Lung microvascular endothelial cell (primary cell): ENCODE measurements at places on chromosomes 5 and 9.
A peak's percentile ranks its signal among the peaks of the same experiment; 100 is the strongest.

DNA sequence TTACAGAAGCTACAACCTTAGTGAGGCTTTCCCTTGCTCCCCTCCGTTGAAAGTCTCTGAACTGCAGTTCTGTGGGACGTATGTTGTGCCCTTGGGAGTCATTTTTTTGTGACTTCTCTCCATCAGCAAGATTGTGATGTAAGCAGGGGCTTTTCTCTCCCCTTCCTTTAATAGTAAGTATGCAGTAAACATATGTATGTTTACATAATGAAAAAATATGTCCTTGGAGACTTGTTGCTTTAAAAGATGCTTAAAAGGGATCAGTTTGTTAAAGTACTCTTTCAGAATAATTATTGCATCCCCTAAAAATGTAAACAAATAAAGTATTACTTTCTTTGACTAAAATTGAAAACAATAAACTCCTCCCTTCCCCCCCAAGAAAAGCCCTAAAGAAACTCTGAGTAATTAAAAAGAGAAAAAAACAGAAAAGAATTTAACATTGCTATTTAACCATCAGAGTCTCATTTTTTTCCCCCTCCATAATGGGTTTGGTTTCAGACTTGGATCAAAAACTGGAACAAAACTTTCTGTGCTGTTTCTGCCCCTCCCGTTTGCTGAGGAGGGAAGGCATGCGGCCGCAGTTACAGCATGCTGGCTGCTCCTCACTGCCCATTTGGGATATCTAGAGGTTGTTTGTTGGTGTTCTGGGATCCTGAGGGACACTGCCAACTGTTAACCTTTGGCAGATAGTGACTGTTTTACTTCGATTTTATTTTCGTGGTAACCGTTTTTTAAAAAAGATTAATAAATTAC is 40.2 kb downstream of the TRIO start:
- no peak for DNase-seq

- no peak for DNase-seq
Observed at GRCh38 chr5:100493996-100494395, 41.2 kb upstream of the FAM174A start.

DNA sequence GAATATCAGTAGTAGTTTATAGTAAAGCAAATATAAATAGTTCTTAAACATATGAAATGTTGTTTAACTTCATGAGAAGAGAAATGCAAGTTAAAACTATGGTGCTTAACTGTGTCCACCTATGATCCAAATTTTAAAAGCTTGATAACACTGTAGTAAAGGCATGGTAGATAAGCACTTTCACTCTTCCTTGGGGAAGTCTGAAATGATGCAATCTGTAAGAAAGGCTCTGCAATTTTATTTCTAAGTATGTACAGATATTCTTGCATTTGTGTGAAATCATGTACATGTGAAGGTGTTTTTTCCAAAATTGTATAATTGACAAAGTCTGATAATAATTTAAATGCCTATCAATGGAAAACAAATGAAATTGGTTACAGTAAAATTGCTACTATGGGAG is 66.9 kb downstream of the SYK start:
- DNase-seq = no peak

- peak; percentile 47 for DNase-seq
Observed at GRCh38 chr9:111896942-111897600, 457 bp downstream of the UGCG start.

GRCh38 chr5:170520372-170520771 is 16.6 kb downstream of the KCNIP1 start:
- no peak for DNase-seq

DNA sequence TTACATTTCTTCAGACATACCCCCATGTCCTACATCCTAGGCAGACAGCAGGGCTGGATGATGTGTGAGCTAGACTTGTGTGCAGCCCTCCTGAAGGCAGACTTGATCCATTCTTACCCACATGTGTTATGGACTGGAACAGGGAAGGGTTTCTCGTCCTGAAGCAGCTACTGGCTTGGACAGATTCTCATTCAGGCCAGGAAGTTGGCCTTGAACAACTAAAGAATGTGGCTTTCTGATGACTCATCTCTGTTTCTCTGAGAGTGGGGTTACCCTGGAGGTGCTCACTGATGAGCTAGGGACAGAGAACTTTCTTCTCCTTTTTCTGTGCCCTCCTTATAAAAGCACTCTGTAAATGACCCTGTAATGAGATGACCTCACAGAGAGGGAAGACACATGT is 246.5 kb downstream of the PCSK5 start:
- peak; percentile 67 for DNase-seq

GRCh38 chr5:143314659-143315058 is 88.8 kb downstream of the NR3C1 start:
- peak; percentile 80 for DNase-seq

GRCh38 chr5:15463231-15463980 is 36.6 kb upstream of the FBXL7 start:
- peak; percentile 62 for DNase-seq

- no peak for DNase-seq
Observed at GRCh38 chr5:44246986-44247385, 142.2 kb downstream of the FGF10 start.

DNA sequence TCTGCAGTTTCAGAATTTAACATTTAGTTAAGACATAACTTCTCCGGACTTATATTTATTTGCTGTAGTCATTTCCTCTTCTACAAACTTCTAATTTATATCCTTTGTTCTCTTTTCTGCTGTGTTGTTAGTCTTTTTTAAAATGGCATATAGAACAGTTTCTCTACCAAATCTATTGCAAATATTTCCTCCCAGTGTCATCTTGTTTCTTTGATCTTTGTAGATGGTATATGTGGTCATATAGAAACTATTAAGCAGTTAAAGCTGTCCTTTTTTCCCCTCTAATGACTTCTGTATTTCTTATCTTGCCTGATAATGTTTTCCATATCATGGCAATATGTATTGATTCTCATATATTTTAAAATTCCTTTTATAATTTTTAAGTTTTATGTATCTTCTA is 264.5 kb downstream of the MCTP1 start:
- no peak for DNase-seq

- peak; percentile 67 for DNase-seq
Observed at GRCh38 chr5:56164376-56164775, 68.8 kb downstream of the ANKRD55 start.

GRCh38 chr9:110087605-110088004 is 120.4 kb downstream of the C9orf152 start:
- DNase-seq = no peak

DNA sequence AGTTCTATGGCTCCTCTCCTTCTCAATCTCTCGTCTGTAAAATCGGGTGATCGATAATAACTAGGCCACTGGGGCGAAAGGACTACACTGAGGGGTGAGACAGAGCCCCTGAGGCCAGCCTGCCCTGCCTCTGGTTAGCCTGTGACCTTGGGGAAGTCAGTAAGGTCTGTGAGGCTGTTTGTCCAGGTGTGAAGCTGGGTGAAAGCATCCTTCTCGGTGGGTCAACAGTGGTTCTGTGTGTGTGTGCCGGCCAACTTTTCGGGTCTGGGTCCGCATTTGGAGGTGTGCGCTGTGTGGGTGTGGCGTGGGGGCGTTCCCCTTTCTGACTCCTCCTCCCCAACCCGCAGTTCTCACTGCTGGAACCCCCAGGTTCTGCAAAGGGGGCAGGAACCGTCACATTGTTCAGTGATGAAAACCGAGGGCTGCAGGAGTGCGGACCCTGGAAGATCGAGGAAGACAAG is 5.0 kb upstream of the RNF44 start:
- no peak for DNase-seq

- no peak for DNase-seq
Observed at GRCh38 chr5:171906703-171907590, 99.5 kb downstream of the FBXW11 start.

DNA sequence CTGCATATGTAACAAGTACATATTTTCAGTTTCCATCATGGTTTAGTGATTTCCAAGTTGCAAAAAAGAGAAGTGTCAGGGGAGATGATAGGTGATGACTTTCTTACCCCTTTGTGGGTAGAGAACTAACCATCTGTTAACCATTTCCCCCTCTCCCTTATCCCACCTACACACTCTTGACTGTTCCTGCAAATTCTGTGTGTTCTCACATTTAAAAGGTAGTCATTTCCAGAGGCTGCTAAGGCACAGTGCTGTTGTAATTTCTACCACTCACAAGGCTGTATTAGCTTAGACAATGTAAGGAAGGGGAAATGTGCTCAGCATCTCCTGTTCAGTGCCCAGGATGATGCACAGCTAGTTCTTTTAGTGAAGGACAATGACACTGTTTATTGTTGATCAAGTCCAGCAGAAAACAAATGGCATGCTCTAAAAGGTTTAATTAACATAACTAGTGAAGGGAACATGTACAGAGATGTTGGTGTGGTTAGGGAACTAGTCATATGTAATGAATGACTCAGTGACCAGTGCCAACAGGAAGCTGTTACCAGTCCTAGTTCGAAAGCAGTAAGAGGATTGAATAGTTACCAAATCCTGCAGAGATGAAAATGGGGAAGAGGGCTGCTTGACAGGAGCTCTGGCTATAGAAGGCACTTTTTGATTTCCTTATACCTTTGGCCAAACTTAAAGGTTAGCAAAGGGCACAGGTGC is 165.1 kb downstream of the PLK2 start:
- DNase-seq = peak; percentile 89

GRCh38 chr5:43412644-43413043 is 453 bp upstream of the CCL28 start:
- DNase-seq = no peak

DNA sequence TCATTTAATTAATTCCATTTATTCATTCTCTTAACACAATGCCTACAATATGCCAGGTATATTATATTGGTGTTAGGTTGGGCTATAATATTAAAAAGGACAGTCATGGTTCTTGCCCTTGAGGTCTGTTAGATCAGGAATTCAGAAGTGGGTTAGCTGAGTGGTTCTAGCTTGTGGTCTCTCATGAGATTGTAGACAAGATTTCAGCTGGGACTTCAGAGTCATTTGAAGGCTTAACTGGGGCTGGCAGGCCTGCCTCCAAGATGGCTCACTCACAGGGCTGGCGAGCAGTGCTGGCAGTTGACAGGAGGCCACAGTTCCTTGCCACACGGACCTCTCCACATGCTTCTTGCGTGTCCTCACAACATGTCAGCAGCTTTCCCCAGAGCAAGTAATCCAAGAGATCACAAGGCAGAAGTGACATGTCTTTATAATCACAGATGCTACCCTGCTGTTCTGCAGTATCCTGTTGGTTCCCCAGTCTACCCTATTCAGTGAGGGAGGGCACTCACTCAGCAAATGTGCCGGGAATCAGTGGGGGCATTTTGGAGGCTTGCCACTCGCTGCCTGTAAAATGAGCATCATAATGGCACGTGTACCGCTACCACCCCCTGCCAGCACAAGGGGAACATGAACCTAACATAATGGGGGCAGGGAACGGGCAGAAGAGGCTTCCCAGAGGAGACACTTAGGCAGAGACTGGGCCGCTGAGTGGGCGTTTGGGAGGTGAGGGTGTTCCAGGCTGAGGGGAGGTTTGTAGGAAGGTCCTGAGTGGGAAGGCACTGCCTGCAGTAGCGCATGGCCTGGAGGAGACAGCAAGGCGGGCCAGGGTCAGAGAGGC is 70.0 kb downstream of the EXOSC2 start:
- DNase-seq = no peak

- no peak for DNase-seq
Observed at GRCh38 chr9:28289746-28290145, 716.5 kb upstream of the C9orf72 start.

- peak; percentile 68 for DNase-seq
Observed at GRCh38 chr9:82031538-82032280, 43.1 kb downstream of the SPATA31D1 start.

DNA sequence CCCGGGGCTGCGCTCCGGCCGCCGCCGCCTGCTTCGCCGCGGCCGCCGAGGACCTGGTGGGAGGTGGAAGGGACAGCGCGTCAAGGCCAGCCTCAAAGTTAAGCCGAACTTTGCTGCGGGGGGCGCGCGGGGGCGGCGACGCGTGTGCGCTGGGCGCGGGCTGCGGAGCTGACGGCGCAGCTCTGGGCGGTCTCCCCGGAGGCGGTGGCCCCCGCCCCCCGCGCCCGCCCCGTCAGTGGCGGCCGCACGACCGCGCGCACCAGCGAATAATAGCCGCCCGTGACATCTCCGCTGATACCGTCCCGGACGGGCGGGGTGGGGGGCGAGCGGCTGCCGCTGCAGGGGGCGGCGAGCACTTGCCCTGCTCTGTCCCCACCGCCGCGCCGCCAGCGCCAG is 579 bp upstream of the FAM78A start:
- DNase-seq = peak; percentile 20

GRCh38 chr5:175681045-175681967 is 23.4 kb downstream of the HRH2 start:
- DNase-seq = no peak

GRCh38 chr5:172834415-172835289 is 601 bp downstream of the ERGIC1 start:
- no peak for DNase-seq

- no peak for DNase-seq
Observed at GRCh38 chr9:13378154-13378553, 98.7 kb upstream of the MPDZ start.

DNA sequence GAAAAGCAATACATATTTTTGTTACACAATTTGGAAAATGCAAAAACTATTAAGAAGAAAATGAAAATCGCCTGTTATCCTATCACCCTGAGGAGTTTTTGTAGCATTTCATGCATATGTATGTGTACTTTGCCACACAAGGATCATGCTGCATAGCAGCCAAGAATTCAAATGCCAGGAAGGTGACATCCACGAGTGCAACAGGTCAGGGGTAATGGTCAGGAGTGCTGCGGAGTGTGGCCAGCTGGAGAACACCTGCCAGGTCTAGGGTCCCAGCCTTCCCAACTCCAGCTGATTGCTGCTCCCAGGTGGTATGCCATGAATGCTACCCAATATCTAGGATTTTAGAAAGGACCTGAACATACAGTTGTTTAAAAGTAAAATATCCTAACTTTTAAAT is 617.1 kb downstream of the PRELID2 start:
- no peak for DNase-seq

DNA sequence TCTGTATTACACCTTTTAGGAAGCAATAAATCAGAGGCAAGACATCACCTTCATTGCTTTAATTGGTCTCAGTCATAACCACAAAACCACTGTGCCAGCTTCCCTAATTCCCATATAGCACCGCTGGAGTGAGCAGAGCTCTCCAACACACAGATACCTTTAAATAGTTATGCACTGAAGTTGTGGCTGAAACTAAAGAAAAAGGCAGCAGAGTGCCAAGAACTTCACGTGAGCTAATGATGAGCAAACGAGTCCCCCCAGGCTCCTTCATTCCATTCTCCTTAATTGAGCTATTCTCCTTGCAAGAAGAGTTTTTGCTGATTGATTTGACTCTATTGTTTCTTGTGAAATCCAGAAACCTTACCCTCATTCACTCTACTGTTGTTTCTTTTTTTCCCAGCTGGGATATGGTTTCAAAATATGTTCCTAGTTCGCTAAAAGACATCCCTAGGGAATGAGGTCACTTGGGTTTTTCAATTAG is 501.5 kb downstream of the SPATA31D1 start:
- peak; percentile 49 for DNase-seq

- no peak for DNase-seq
Observed at GRCh38 chr5:84870369-84870768, 485.7 kb upstream of the EDIL3 start.
